Mesenteric fat pad (tissue), 1 donor: ENCODE measurements at places on chromosomes 1 and 21. TPM values are rescaled to one million over a fixed set of nuclear protein-coding genes. Genes with fewer than 3 reads are reported as not detected.

- no peak for DNase-seq
These were observed 16.9 kb downstream of the PTPRF start for GRCh38 chr1:43547538-43548072.

DNA sequence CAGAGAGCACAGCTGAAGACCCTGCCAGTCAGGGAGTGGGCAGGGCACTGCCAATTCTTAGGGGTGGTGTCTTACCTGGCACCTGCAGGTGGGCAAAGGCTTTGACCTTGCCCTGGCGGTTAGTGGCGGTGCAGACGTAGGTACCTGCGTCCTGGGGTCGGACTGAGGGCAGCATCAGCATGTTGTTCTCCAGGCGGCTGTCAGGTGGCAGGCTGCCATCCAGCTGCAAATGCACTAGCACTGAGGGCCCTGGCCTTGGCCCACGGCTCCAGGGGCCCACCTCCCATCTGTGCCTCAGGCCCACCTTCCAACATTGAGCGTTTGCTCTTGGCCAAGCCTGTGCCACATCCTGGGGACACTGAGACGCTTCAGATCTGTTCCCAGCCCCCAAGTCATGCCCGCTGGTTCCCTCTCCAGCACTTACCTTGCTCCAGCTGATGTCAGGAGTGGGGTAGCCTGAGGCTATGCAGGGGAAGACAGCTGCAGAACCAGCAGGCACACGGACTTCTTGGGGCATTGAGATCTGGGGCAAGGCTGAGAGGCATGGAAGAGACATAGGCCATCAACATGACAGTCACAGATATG, 21.4 kb downstream of the LDLRAD2 start:
- DNase-seq = no peak

DNA sequence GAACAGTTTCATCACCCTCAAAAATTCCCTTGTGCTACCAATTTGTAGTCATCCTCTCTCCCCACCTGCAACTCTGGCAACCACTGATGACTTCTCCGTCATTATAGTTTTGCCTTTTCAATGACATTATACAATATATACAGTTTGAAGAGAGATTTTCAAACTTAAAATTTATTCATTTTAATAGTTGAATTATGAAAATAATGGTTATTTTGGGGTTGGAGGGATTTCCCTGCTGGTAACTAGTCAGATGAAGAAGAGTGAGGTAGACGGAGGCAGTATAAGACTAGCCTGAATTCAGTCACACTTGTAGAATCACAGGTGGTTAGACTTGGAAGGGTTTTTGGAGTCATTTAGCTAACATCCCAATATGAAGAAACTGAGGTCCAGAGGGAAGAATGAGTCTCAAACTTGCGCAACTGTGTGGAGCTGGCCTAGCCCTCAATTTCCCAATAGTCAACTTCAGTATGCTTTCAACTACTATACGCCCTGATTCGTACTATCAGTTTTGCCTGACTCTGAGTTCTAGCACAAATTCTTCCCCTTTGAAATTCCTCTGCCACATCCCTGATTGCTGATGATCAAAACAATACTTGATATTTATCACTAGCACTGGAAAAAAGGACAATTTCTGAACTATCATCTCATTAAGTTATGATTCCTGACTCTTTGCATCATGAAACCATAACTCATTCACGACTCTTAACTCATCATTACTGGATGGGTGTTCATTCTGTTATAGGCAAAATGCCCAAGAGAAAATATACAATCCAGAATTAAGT, 54.2 kb downstream of the VANGL2 start:
- no peak for DNase-seq

- no peak for DNase-seq
These were observed 106.7 kb upstream of the ADAR start for GRCh38 chr1:154714638-154715037.

GRCh38 chr1:204994086-204994862, 48.7 kb upstream of the CNTN2 start:
- no peak for DNase-seq

- DNase-seq = no peak
These were observed 432 bp downstream of the EPHB2 start for GRCh38 chr1:22711071-22711470.

DNA sequence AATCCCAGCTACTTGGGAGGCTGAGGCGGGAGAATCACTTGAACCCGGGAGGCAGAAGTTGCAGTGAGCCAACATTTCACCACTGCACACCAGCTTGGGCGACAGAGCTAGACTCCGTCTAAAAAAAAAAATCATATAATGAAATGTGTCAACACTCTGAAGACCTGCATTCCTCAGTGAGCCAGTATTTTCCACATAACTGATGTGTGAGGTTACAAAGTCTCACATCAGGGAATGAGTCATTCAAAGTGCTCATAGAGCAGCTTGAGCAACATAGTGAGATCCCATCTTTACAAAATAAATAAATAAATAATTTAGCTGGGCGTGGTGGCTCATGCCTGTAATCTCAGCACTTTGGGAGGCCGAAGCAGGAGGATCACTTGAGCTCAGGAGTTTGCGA, 65.5 kb downstream of the CASZ1 start:
- no peak for DNase-seq

GRCh38 chr1:88502886-88503285, 181.2 kb upstream of the PKN2 start:
- no peak for DNase-seq

- DNase-seq = no peak
These were observed 33.9 kb downstream of the LRRC40 start for GRCh38 chr1:70171512-70171911.

DNA sequence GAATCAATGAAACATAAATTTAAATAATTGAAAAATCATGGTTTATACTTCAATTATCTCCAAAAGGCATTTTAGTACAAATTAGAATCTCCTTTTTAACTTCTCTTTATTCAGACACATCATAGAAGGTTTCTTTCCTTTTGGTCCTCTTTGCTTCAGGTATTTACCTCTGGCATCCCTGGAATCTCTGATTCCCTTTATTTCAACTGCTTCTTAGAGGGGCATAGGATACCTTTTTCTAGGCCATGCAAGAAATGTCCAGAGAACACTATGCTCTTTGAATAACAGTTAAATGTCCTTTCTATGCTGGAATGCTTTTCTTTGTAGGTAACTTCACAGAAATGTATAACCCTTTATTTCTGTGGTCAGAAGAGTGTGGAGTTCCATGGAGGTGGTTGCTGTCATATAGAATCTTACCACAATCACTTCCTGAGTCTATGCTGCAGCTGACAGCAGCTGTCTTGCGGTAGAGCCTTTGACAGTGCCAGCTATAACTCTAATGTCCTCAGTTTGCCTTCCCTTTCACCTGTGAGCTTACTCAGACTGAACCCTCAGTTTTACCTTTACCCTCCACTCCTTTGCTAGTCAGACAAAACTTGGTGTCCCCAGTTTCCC, 8.6 kb downstream of the LAMC2 start:
- no peak for DNase-seq

GRCh38 chr1:5722635-5723164, 269.5 kb downstream of the NPHP4 start:
- DNase-seq = peak; percentile 39

Gene TDRD5
- 0.35 TPM for total RNA-seq

DNA sequence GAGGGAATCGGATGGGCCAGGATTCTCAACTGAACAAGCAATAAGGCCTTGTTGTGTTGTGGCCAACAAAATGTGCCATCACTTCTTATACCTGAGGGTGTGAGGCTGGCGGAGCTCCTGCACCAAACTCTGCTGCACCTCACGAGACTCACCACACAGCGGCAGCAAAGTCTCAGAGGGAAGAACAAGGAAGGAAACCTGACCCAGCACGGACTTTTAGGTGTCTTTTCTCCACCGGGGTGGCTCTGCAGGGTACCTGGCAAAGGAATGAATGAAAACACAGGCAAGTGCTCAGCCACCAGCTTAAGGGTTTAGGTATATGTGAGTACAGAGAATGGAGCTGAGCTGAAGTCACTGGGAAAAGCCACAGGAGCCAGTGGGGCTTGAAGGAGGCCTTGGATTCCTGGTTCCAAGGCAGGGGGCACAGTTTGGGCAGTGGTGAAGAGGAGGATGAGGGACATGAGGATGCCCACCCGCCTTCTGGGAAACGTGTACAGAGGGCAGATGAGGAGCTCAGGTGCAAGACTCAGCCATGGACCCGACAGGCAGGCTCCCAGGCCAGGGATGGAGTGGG, 31.1 kb upstream of the HSD3B1 start:
- no peak for DNase-seq

- no peak for DNase-seq
These were observed 8.5 kb downstream of the CLCA1 start for GRCh38 chr1:86477256-86477655.

DNA sequence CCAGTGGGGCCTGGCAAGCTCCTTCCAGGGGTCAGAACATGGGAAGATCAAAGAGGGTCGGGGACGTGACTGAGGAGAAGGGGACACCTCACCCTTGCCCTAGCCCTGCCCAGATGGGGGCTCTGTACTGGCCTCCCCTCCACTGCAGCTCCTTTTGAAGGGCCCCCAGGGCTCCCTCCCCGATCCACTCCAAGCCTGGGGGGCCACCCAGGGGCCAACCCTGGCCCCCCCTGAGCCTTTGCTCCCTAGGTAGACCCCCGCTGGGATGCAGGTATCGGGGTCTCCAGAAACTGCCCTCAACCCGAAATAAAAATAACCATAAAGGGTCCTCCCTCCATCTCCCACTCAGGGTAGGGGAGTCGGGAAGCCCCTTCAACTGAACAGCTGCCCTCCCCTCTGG, 37.4 kb upstream of the FAM131C start:
- DNase-seq = no peak

Gene IL19
- total RNA-seq = not detected

GRCh38 chr21:35204125-35204524, 155.0 kb upstream of the RUNX1 start:
- no peak for DNase-seq

- peak; percentile 89 for DNase-seq
These were observed 25.0 kb downstream of the CRYAA start for GRCh38 chr21:43193651-43194302.

DNA sequence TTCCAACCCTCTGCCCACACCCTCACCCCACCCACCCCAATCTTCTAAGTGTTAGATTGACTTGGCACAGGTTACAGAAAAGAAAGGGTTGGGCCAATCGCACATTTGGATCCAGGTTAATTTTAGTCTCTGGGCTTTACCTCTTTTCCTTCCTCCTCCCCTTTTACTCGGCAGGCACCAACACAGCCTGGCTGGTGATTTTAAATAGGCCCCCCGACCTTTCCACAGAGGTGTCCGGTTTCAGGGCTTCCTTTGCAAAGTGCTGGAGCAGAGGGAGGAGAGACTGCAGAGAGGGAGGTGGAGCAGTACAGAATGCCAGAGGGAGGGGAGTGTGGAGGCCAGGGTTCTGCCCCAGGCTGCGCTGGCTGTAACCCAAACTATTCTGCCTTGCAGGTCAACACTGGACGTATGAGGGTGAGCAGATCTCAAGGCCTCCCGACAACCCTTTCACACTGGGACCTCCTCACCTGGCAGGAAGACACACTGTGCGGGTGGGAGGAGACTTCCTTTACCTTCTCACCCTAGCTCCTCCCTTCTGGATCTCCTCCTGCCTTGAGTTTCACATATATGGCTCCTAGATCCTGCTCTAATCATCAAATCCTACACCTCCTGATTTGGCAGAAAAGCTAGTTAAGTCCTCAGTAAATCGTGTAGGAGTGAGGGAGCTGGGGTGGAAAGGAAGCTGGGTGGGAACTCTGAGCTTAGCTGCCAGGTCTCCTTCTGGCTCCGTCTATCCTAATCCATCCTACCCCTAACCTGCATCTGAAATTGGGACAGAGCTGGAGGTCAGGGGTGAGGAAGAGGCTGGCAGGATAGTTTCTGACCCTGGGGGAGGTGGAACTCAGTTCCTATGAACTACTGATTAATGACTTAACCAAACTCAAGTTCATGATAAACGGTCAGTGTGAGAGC, 2.4 kb downstream of the CA14 start:
- DNase-seq = no peak

GRCh38 chr1:2932671-2933350, 88.5 kb upstream of the ACTRT2 start:
- no peak for DNase-seq

DNA sequence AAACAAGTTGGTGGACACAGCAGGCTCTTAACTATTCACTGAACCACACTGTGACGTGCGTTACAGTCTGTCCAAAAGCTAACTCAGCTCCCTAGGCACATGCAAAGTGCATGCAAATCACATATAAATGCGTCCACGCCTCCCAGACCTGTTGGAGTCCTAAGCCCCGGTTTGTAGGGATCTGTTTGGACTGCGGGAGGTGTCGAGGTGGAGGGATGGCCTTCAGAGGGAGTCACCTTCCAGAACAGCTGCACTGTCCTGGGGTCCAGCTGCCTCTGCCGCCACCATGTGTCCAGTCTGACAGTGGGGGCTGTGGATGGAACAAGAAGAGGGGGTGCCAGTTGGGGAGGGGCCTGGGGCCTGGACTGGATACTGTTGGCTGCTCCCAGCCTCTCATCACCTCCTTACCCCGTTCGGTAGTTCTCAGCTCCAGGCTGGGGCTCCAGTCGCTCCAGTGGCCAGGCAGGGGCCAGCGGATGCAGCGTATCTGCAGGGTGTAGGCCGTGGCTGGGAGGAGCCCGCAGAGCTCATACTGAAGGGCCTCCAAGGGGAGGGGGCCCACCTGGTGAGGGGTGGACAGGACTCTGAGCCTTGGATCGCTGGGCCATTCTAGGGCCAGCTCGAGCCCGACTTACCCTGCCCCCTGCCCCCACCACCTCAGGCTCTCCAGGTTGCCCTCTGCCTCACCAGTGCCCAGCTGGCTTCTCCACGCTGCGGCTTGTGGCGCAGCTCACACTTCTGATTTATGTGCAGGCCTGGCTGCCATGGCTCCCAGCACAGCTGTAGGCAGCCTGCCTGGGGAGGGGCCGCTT, 7.9 kb upstream of the MRPS15 start:
- DNase-seq = no peak

Gene KCNJ15
- total RNA-seq = 7.6 TPM

Gene FNDC10
- 2.9 TPM for total RNA-seq

Gene PADI1
- not detected for total RNA-seq
